ENCODE measurements at places on chromosomes 12 and 14. TPM values are rescaled to one million over a fixed set of nuclear protein-coding genes. Genes with fewer than 3 reads are reported as not detected.

The DNAH10 gene
- 0.22 TPM for total RNA-seq

The PRKCH gene
- total RNA-seq: 12.4 TPM

The NANOG gene
- not detected for total RNA-seq

The NPFF gene
- total RNA-seq: not detected

The TAS2R42 gene
- not detected for total RNA-seq

The CPSF2 gene
- total RNA-seq: 121 TPM

Data from MCF 10A (cell line).